MCF 10A (cell line): ENCODE measurements at places on chromosomes 7 and 10.

DNA sequence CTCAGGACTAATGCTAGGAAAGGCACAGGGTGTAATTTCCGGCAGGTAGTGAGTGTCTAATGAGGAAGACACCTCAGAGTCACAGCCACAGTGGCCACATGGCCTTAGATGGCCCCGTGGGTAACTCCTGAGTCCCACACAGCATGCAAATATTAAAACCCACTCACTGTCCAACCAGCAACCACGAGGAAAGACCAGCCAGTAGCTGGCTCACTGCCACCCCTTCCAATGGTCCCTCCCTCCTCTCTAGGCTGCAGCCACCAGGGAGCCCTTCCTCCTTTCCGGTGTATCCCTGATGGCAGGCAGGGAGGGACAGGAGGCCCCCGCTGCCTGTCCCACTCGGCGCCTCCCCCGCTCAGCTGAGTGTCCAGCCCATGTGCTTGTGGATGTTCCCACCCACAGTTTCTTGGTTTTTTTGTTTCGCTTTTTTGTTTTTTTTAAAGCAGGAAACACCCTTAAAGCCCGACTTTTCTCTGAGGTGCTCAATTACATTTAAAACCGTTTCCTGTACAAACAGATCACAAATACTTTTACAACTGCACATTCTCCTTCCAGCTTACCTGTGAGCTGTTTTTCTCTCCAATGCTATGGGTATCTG, 9.2 kb downstream of the BNIP3 start:
- no peak for DNase-seq

DNA sequence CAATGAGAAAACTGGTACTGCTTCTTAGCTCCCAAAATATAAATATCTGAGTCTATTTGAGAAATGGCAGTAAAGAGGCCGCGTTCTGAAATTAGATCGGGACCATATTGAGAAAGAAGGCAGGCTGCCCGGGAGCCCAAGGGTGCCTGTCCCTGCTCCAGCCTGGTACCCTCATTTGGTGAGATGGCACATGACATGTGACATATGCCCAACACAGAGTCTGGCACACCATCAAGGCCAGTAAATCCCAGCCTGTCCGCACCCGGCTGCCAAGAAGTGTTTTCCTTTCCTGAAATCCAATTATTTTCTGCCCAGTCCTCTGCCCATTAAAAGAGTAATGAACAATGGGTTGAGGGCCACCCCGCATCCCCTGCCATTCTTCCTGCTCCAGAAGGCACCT, 66.4 kb downstream of the CDH23 start:
- DNase-seq = no peak

DNA sequence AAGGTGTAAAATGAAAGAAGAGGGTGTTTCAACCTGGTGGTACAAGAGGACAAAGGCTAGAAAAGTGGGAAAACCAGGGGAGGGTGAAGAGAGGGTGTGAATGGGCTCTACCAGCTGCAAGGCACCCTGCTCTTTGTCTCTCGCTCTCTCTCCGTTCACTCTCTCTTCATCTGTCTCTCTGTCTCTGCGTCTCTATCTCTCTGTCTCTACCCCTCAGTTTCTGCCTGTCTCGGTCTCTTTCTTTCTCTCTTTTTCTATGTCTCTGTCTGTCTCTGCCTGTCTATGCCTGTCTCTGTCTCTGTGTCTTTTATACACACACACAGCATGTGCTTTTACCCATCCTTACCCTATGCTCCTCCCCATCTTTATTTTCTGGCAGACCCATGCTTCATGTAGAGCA, 673 bp upstream of the LLCFC1 start:
- DNase-seq = no peak

DNA sequence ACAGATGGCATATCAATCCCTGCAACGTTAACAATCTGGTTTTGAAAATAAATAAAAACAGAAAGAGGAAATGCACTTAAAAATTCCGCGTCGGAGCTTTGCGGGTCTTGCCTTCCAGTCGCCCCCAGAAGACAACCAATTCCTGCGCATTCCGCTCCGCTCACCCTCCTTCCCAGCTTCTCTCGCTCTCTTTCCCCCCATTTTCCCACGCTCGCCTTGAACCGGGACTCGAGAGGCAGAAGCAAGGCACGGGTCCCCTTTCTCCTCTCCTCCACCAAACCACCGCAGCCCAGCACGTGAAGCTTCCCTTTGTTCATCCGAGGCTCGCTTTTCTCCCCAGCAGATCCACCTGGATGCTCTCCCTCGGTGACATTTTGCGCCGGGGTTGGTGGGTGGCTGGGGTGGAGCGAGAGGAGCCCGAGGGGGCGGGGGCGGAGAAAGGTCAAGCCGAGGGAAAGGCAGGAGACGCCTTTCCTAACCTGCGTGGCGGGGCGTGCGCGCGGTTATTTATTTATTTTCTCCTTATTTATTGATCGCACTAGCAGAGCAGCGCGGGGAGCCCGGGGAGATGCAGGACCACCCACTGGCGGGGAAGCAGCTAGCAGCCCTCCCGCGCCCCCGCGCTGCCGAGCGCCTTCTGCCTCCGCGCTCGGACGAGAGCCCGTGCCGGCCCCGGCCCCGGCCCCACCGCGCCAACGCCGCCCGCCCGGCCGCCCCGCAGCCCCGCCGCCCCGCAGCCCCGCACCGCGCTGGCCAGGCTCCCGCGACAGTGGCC, at the start of gene KCND2:
KCND2 (plus strand) TSS at position 475 of the 775 bp plus-strand sequence.
- no peak for DNase-seq

- no peak for DNase-seq
Observed at GRCh38 chr7:132501956-132502355, 74.3 kb downstream of the PLXNA4 start.

DNA sequence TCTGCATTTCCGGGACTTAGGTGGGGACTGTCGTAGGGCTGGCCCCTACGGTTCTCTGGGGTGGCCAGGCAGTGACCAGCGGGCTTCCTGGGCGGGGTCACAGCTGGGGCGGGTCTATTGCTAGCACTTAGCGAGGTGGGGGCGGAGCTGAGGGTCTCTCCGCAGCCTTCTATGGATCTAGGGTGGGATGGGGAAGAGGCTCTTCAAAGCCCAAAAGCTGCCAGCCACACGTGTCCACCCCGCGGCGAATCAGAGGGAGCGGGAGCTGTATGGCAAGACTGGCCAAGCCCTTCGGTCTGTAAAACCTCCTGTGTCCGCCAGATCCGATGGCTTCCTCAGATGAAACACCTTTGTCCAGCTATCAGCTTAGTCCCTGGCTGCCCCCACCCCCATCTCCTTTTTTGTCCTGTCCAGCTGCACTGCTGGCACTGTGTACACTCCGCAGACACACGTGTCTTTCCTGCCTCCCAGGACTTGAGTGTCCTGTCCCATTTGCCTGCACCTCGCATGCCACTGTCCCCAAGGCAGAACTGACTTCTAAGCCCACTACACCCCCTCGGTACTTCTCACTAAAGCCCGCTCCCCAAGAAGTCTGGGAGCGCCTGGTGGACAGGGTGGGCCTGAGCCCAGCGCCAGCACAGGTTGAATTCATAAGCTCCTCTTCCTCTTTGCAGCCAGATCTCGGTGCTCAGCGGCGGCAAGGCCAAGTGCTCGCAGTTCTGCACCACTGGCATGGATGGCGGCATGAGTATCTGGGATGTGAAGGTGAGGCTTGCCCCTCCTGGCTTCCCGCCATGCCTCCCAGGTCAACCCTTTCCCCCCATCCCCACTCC, 14.8 kb downstream of the PDAP1 start:
- no peak for DNase-seq

DNA sequence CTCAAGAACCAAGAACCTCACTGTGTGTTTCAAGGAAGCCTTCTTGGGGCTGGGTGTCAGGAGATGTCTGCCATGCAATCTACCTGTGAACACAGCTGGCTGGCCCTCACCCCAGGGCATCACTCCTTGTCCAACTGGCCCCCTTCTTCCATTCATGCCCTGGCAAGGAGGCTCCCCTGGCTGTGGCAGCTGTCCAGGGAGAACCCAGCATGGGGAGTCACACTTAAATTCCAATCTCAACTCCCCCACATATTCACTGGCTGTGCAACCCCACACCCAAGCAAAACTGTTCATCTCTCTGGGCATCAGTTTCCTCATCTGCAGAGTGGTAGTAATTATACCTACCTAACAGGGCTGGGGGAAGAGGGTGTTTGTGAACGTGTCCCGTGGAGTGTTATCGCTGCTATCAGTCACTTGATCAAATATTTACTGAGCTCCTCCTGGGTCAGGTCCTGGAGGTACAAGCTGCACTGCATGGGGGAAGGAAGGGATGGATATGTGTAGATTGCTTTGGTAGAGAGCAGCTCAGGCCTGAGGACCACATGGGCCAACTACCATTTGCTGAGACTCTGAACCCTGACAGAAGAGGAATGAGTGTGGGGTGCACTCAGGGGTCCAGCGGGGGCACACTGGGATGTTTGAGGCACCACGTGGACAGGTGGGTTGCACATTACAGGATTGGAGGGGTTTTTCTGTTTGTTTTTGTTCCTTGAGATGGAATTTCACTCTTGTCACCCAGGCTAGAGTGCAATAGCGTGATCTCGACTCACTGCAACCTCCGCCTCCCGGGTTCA, 2.1 kb upstream of the GPRIN2 start:
- DNase-seq = no peak

DNA sequence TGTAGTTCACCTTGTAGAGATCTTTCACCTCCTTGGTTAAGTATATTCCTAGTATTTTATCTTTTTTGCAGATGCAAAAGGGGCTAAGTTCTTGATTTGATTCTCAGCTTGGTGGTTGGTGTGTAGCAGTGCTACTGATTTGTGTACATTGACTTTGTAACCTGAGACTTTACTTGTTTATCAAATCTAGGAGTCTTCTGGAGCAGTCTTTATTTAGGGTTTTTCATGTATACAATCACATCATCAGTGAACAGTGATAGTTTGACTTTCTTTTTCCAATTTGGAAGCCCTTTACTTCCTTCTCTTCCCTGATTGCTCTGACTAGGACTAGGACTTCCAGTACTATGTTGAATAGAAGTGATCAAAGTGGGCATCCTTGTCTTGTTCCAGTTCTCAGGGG, 33.8 kb downstream of the GPR22 start:
- DNase-seq = no peak
